Activated CD4-positive, alpha-beta T cell treated with anti-CD3 and anti-CD28 coated beads, Interleukin-2, amount 50 U/mL, for 48 hours (primary cell): ENCODE measurements at places on chromosomes 1 and 21.
A peak's percentile ranks its signal among the peaks of the same experiment; 100 is the strongest.

GRCh38 chr1:157245823-157246222, 107.6 kb upstream of the ETV3 start:
- DNase-seq: no peak

DNA sequence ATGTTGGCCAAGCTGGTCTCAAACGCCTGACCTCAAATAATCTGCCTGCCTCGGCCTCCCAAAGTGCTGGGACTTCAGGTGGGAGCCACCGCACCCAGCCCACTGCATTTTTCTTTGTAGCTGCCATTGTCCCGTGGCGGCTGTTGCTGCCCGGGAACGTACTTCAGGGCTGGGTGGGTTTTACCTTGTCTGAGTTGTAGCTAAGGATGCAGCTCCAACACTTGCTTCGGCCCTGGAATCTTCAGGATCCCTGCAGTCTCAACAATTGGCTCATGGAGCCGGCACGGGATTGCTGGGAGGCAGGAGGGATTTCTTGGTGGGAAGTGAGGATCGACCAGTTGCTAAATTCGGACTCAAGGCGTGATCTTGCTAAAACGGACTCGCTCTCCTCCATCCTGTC, 10.7 kb downstream of the TNFRSF8 start:
- no peak for DNase-seq

GRCh38 chr1:213171711-213172110, 120.7 kb downstream of the RPS6KC1 start:
- DNase-seq: no peak

DNA sequence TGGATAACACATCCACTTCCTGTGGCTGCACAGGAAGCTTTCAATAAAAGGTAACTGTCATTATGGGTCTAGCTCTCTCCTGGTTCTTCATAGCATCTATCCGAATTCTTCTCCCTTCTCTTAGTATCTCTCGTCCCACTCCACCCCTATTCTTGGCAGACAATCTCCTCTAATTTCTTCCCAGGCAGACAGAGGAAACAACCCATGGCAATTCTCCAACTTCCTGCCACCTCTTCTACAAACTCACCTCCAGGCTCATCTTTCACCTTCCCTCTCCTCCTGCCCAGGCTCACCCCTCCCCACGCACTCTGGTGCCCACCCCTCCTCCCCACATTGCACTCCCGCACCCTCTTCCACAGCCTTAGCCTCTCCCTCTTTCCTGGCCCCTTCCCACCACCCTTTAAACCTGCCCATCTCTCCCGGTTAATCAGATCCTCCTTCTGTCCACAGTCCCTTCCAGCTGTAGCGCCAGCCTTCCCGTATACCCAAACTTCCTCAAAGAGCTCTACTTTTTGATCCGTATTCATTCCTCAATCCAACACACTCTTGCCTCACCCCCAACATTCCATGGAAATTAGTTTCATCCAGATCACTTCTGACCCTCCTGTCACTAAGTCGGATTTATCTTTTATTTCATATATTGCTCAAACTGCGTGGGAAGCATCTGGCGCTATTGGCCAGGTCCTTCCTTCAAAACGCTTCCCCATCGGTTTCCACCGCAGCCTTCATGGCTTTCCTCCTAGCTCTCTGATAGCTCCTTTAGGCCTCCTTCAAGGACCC, 25.9 kb downstream of the SHISA4 start:
- no peak for DNase-seq

DNA sequence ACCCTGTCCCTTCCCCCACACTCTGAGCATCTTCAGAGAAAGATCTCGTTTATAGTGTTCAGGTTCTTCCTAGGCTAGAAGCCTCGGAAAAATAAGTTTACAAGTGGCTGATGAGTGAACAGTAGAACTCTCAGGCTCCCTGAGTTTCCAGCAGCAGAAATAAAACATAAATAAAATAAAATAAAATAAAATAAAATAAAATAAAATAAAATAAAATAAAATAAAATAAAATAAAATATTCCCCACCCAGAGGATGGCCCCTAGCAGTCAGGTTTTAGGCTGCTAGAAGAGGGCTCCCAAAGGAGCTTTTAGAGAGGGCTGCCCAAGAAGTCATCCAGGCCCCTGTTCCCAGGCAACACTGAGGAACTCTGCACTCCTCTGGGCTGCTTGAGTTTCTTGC, 55.1 kb downstream of the KCNC4 start:
- no peak for DNase-seq

- DNase-seq: no peak
These were observed 10.1 kb downstream of the ZNF644 start for GRCh38 chr1:91011726-91012125.

DNA sequence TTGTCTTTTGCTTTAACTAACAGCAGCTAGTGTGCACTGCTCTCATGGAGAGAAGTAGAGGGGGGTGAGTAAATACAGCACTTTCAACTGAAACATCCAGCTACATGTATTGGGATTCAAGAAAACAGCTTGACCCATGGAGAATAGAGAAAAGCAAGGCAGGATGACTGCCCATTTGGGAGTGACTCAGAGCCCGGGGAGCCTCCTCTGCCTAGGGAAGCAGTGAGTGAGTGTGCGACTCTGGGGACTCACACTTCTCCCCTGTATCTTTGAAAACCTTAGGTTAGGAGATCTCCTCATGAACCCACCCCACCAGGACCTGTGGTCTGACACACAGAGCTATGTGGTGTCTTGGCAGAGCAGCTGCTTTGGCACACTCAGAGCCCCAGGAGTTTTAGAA, 82.0 kb upstream of the PTGFR start:
- no peak for DNase-seq

- DNase-seq: peak; percentile 30
These were observed 22.2 kb downstream of the SLC2A1 start for GRCh38 chr1:42936309-42937078.

DNA sequence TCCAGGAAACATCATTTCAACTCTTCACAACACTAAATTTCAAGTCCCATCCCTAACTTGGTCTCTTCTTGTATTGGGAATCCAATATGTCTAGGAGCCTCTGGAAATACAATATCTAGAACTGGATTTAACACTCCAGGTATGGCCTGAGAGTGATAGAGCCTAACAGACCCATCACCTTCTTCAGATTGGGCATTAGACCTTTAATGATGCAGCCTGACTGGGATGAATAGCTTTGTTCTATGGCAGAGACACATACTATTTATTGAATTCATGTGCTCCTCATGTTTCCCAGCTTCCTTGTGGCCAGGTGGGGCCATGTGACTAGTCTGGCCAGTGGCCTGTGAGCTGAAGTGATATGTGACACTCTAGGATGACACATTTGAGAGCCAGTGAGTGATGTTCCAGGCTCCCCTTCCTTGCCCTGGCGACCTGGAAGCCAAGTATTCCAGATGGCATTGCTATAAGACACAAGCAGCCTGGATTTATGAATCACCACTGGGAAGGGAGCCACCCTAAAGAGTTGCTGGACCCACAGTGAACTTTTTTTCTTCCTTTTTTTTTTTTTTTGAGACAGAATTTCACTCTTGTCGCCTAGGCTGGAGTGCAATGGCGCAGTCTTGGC, 31.0 kb upstream of the POU3F1 start:
- no peak for DNase-seq

GRCh38 chr1:218425647-218426342, 80.7 kb downstream of the TGFB2 start:
- DNase-seq: no peak

DNA sequence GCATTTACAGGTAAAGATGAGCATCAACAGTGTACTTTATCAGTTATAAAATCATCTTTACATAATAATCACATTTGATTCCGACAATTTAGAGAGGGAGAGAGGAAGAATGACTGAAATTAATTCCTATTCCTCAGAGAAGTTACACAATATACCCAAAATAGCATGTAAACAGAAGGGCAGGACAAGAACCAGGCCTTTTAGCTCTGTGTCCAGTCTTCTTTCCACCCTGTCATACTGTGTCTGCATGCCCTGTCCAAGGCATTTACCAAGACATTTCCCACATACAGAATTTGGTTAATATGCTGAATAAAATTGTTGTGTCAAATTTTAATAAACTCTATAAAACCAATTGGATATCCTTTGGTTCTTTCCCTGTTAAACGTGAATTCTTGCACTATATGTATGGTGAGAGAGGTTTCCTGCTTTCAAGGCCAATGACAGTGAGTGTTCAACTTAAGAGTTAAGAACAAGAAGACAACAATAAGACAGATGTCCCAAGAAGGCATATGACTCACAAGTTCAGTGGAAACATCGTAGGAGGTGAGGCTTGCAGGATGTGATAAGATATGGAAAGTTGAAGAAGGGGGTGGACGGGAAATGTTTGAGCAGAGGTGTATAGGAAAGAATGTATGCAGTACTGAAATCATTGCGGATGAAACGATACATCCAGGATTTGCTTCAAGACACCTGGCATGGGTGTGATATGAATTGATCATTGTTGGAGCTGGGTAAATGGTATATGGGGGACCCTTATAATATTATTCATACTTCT, 20.8 kb downstream of the LRRC8B start:
- DNase-seq: peak; percentile 26

DNA sequence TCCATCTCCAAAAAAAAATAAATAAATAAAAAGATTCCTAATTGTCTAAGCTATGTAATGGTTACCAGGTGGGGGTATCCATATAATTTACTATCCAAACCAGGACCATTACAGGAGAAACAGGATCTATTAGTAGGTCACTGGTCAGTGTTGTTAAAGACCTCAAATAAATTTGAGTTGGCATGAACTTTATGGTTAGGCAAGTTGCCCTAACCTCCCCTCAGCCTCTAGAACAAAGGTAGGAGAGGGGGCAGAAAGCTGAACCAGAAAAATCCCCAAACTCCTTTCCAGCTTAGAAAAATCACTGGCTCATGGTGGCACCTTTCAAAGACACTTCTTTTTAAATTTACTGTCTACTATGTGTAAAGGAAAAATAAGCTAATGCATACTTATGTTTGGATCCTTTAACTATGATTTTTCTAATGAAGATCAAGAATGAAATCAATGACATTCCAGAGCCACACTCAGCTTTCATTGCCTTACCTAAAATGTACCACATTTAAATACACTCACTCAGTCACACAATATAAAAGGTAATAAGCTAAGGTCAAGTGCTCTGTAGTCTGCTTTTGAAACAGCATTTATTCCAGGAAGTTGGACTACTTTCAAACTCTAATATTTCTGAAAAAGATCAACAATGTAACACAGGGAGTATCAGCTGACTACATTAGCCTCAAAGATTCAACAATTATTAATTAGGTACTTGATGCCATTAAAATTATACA, 13.8 kb downstream of the EIF4G3 start:
- no peak for DNase-seq

- DNase-seq: no peak
These were observed 45.0 kb upstream of the DAB1 start for GRCh38 chr1:57468641-57469523.

- DNase-seq: no peak
These were observed 1013.9 kb downstream of the KCNT2 start for GRCh38 chr1:195594322-195594721.

- no peak for DNase-seq
These were observed 6.0 kb downstream of the GORAB start for GRCh38 chr1:170537798-170538503.

DNA sequence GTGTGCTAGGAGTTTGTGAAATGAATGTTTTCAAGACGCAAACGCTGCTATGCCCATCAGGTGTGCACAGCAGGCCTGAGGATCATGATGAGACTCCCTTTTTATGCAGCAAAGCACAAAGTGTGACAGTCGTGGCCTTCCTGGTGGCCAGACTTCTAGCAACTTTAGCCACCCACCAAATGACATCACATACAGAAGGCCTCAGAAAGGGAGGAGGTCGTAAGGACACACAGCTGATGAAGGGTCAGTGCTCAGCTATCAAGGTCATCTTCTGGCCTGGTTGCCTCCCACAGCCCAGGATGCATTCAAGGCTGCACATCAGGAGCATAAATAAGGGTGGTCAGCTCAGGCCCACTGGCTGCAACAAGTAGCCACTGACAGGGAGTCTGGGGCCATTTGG, 36.6 kb downstream of the BMP8A start:
- DNase-seq: no peak

- DNase-seq: no peak
These were observed 90.6 kb upstream of the NGF start for GRCh38 chr1:115428676-115429075.

GRCh38 chr1:89454845-89455521, 69.6 kb upstream of the LRRC8B start:
- DNase-seq: peak; percentile 71

DNA sequence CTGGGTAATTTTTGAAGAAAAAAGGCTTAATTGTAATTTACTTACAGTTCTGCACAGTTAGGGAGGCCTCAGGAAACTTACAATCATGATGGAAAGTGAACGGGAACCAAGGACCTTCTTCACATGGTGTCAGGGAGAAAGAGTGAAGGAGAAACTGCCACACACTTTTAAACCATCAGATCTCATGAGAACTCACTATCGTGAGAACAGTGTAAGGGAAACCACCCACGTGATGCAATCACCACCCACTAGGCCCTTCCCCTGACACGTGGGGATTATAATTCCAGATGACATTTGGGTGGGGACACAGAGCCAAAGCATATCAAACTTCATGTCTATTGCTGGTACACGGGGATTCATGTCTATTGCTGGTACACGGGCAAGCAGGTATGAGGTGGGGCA, 5.3 kb upstream of the SFT2D2 start:
- no peak for DNase-seq

DNA sequence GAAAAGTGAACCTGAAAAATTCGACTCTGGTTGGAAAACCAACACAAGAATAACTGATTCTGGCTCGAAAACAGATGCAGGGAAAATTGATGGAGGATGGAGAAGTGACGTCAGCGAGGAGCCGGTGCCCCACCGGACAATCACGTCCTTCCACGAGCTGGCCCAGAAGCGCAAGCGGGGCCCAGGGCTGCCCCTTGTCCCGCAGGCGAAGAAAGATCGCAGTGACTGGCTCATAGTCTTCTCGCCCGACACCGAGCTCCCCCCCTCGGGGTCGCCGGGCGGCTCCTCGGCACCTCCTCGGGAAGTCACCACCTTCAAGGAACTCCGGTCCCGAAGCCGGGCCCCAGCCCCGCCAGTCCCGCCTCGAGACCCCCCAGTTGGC, 1.9 kb downstream of the RUSC1 start:
- DNase-seq: no peak

GRCh38 chr1:225470211-225471108, 42.6 kb upstream of the LBR start:
- DNase-seq: no peak

DNA sequence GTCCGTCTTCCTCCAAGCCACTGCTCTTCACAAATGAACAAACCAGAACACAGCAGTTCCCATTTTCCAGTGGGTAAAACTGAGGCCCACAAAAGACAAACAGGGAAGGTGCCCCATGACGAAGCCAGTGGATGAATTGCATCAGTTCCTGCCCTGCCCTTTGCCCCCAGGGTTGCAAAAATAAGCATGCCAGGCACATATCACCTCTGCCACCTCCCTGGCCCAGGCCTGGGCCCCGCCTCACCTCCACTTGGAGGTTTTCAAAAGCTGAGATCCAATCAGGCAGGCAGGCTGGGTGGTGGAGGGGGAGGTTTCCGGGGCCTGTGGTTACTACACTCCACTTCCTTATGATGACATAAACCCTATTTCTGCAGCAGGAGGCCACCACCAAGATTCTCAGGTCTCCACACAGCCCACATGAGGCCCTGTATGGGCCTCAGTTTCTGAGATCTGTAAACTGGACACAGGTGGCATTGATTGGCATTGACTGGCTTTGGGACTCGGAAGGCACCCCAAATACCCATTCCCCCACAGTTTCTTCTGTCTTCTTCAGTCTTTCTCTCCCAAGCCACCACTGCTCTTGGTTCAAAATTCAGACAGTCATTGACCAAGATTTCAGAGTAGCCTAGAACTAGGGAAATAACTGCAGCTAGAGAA, 4.1 kb downstream of the KIF21B start:
- DNase-seq: peak; percentile 89
